ENCODE measurements at places on chromosomes 6 and 20.
A peak's percentile ranks its signal among the peaks of the same experiment; 100 is the strongest.

GRCh38 chr6:12313306-12313991, 23.3 kb downstream of the EDN1 start:
- no peak for ATAC-seq

- ATAC-seq = no peak
Observed at GRCh38 chr20:18243802-18244201, 44.5 kb upstream of the ZNF133 start.

DNA sequence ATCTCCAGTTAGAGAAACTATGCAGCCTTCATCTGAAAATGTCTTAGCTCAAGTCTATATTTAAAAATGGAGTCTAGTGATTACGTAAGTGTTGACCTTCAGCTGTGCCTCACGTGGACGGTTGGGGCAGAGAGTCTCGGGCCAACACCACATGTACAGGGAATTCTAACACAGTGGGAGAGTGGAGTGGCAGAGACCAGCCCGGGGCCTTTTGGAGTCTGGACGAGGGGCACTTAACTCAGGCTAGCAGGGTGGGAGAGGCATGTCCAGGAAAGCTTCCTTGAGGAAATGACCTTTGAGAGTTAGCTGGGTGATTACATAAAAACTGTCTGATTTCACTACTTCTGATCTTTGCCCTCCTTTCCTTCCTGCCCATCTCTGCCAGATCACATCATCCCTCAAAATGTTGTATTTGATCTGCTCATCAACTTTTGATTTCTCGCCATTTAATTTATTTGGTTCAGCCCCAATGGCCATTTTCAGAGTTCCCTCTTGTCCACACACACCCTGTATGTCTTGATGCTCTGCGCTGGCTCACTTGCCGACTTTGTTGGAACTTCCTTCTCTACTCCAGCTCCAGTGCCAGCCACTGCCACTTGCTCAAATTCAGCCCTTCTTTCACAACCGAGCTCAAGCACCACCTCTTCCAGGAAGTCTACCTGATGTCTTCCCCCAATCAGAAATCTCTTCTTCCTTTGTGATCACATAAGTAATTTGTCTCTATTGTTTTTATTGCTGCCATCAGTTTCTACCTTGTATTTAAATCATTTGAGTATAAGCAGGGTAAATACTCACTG, 2.6 kb downstream of the ARMC2 start:
- ATAC-seq = no peak

- peak; percentile 44 for ATAC-seq
Observed at GRCh38 chr6:31246051-31246521, 25.8 kb downstream of the HLA-C start.

GRCh38 chr6:168500519-168500918, 59.5 kb downstream of the SMOC2 start:
- ATAC-seq = no peak

- no peak for ATAC-seq
Observed at GRCh38 chr20:37525810-37526209, 1.9 kb downstream of the BLCAP start.

GRCh38 chr6:126042001-126042419, 55.7 kb downstream of the TRMT11 start:
- no peak for ATAC-seq
